ENCODE measurements at places on chromosomes 16 and 17.
A peak's percentile ranks its signal among the peaks of the same experiment; 100 is the strongest.

DNA sequence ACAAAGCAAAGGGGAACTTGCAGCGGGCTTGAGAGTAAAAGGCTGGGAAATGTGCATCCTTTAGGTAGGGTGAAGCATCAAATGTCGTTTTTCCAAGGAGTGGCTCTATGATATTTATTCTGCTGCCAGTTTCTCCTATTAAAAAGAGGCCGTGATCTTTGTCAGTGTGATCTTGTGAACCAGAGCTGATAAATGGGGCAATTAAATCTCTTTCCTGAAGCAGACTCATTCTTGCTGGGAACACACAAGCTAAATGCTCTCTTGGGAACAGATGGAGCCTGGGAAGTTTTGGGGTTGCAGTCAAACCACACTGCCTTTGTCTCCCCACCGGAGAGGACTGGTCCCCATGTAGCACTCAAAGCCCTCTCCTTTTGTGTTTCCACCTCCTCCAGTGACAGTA, 408.9 kb downstream of the GRIN2A start:
- no peak for DNase-seq

DNA sequence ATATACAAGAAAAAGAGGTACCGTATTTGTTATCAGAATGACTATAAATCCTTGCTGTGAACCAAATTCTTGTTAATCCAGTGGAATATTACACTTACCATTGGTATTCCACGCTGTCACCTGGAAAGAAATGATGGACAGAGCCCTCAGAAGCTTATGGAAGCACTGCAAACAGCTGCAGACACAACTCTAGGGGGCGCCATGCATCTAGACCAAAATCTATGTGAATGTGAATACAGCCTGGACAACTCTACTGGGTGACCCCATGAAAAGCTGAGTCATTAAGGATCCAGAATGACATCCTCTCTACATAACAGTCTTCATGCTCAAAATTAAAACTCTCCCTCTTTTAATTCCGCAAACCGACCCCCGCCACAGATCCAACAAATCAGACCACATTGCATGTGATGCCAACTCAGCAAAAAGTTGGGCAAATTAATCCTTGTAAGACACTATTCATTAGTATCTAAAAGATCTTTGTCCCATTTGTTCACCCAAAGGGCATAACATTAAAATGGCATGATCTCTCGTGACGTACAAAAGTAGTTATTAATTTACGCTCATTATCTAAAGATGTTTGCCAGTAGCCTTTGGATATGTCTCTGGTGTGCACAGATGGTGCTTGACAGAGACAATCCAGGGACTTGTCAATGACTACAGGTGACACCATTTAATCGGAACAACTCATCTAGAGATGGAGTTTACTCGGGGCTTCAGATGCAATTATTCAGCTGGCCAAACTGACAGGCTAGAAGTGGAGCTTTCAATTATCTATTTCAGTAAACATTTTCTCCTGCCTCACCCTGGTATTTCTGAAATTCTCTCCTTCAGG, 552.7 kb upstream of the PSMD7 start:
- no peak for DNase-seq

DNA sequence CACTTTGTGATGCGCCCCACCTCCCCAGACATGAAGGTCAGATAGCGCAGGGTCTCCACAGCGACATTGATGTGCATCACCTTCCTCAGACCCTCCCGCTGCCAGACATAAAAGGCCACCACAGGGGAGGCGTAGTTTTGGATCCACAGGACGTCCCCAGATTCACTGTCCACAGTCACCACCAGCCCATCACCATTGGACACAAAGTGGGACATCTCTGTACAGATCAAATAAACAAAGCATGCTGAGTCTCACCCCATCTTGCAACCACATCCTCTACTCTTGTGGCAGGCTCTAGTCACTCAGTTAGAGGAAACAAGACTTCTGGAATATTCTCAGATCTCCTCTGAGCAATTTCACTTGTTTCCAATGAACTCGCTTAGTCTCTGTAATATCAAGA, 46.3 kb upstream of the ICAM2 start:
- DNase-seq, result no peak

GRCh38 chr17:75979705-75980187, 706 bp downstream of the TEN1 start:
- no peak for DNase-seq

- no peak for DNase-seq
These were observed 503.4 kb upstream of the CDH8 start for GRCh38 chr16:62539657-62540056.

GRCh38 chr17:35912339-35912912, 18.1 kb downstream of the RDM1 start:
- no peak for DNase-seq

DNA sequence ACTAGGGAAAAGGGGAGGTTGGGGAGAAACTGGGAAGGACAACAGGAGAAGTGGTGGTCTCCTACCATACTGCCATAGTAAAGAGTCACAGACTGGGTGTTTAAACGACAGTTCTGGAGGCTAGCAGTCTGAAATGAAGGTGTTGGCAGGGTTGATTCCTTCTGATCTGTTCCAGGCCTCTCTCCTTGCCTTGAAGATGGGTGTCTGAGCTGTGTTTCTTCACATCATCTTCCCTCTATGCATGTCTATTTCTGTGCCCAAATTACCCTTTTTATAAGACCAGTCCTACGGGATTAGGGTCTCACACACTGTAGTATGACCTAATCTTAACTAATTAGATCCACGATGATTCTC, 79.8 kb upstream of the TMEM97 start:
- no peak for DNase-seq

DNA sequence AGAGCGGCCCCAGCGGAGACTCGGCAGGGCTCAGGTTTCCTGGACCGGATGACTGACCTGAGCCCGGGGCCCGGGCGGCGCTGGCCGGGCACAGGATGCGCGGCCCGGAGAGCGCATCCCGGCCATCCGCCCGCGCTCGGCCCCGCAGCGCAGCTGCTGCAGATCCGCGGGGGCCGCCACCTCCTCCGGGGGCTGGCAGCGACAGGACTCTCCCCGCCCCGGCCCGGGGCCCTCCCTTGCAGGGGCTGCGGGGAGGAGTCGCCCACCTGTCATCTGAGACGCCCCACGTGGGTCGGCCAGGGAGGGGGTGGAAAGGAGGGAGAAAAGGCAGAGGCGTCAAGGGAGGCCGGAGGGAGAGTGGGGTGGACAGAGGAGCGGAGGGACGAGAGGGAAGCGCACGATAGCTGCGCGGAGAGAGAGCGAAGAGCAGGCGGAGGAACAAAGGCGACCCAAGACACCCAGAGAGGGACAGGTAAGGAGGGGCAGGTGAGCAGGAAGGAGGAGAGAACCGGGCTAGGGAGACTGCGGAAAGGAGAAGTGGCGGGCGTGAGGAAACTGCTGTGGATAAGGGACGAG, 471 bp upstream of the PRKAR1A start:
- DNase-seq, result peak; percentile 76

GRCh38 chr17:35521150-35521549, 16.3 kb downstream of the SLFN12L start:
- DNase-seq, result no peak

DNA sequence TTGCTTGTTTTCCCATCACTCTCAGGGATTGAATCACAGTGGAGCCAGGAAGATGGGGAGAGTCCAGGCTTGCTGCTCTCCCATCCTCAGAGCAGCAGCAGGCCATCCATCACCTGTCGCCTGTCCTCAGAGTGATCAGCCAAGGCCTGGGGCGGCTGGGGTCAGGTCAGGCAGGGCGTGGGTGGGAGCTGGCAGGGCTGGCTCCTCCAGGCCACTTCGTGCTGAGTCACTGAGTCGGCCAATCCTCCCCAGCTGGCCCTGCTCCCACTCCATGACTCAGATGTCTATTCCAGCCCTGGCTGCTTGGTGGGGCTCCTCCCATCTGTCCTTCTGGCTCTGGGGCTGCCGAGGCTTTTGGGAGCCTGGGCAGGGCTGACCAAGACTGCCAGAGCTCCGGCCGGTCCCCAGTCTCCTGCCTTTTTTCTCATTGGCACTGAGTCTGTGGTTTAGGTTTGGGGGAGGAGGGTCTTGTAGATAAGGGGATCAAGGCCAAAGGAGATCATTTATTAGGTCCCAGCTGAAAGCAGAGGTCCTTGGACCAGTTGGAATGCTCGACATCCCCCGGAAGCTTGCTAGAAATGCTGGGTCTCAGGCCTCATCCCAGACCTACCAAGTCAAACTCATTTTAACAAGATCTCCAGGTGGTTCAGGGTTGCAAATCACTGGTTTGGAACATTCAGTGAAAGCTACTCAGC, 72.7 kb downstream of the ABCC1 start:
- DNase-seq, result no peak

DNA sequence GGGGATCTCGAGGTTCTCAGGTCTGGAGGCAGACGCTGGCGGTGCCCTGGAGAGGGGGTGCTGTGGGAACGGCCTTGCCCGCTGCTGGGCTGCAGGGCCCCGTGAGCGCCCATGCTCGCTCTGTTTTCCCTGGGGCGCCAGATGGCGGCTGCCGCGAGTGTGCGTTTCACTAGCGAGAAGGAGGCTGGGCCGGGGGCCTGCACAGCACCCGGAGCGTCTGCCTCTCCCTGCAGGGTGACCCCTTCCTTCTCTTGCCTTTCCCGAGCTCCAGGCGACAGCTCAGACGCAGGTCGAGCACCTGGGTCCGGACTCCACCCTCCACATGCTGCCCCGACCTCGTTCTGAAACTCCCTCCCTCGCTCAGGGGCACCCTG, 2.7 kb downstream of the TELO2 start:
- no peak for DNase-seq

GRCh38 chr16:82506692-82507670, 119.8 kb upstream of the CDH13 start:
- DNase-seq, result no peak

GRCh38 chr17:80963812-80964543, 27.7 kb upstream of the CHMP6 start:
- DNase-seq, result peak; percentile 26

GRCh38 chr17:38660097-38661025, 14.4 kb downstream of the EPOP start:
- no peak for DNase-seq

- no peak for DNase-seq
These were observed 10.0 kb upstream of the NOS2 start for GRCh38 chr17:27810211-27810901.

DNA sequence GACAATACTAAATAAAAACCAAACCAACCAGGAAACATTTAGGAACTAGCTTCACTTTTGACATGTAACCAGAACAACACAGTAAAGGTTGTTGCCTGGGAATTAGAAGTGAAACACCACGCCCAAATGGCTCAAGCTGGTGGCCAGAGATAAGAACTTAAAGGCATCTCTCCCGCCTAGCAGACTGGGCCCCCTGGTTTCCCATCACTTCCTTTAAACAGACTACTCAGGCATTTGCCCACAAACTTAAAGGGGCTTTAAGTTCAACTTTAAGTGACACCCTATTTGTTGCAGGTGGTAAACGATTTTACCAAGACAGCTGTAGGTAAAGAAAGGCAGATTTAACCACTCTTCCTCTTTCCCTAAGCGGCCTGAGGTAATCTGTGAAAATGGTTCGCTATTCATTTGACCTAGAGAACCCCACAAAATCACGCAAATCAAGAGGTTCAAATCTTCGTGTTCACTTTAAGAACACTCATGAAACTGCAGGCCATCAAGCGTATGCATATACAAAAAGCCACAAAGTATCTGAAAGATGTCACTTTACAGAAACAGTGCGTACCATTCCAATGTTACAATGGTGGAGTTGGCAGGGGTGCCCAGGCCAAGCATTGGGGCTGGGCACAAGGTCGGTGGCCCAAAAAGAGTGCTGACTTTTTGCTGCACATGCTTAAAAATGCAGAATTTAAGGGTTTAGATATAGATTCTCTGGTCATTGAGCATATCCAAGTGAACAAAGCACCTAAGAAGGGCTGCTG, 40.8 kb upstream of the BPTF start:
- DNase-seq, result no peak

- DNase-seq, result no peak
These were observed 255.8 kb downstream of the SEC14L1 start for GRCh38 chr17:77396610-77397009.

DNA sequence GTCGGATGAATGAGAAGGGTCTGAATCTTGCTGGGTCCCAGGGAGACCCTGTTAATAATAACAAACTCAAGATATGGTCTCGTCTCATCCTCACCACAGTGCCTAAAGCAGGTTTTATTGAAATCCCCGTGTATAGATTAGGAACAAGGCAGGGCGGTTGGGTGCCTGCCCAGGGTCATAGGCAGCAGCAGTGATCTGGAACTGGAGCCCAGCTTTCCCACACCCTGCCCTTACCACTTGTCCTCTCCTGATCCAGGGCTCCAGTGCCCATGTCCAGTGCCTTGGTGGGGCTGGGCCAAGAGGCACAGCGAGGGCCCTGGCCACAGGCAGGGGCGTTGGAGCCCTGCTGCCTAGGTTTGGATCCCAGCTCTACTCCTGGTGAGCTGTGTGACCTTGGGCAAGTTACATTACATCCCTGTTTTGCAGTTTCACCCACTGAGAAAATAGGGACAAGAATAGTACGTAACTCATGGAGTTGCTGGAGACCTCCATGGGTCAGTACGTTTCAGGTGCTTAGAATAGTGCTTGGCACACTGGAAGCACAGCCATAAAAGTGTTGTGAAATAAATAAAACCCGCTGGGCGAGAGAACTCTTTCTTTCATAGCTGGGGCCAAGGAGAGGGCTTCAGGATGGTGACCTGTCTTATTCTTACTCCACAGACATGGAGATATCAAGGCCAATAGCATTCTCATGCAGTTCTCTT, 13.9 kb downstream of the SOCS3 start:
- no peak for DNase-seq

DNA sequence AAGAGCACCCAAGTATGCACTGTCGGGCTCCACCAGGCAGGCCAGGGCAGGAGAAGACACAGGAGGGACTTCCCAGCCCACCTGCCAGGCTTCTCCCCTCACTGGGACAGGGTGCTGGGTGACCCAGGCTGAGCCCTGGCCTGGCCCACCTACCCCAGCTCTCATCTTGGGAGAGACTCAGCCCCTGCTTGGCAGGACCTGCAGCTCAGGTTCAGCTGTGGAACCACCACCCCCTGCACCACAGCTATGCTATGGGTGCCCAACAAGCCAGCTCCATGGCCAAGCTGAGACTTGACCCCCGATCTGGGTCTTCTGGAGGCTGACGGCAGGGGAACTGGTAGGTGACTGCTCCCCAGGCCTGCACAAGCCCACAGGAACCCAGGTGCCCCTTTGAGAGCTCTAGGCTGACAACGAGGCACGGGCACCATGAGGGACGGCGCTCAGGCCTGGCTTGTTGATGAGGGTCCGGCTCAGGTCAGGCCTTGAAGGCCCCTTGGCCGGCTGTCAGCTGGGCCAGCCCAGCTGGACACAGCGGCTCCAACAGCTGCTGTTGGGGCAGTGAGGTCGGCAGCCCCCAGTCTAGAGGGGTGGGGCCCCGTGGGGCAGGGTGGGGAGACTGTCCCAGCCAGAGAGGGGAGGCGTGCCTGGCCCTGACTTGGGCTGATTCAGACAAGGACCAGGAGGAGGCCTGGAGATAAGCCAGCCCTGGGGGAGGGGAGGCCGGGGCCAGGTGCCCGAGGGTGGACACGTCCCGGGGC, 4.6 kb downstream of the RPUSD1 start:
- DNase-seq, result no peak

- DNase-seq, result no peak
These were observed 15.9 kb downstream of the RAB5C start for GRCh38 chr17:42138749-42139492.

Measured in NCI-H1417 treated with DMSO at 0.1 percent for 48 hours (cell line).